CD4-positive, alpha-beta T cell treated with Interleukin-12 subunit alpha and Interleukin-12 subunit beta, for 1 hour (primary cell): ENCODE measurements at places on chromosomes 1 and 21.

DNA sequence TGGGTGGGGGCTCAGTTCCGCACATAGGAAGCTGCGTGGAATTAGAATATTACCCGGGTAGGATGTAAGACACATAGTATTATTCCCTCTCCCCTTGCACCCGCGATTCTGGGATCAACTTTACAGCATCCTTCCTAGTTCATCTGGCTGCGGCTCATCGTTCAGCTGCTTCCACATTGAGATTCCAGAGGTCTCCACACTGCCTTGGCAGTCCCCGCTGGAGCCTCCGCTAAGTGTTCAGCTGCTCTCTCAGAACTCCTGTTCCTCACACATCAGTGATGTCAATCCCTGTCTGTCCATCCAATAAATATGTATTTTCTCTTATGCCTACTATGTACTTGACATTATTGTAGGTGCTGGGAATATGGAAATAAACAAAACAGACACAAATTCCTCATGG lies 135.6 kb upstream of the SYT6 start:
- no peak for DNase-seq

- DNase-seq, result peak; percentile 59
These were observed 10.5 kb upstream of the SPEN start for GRCh38 chr1:15836772-15837669.

DNA sequence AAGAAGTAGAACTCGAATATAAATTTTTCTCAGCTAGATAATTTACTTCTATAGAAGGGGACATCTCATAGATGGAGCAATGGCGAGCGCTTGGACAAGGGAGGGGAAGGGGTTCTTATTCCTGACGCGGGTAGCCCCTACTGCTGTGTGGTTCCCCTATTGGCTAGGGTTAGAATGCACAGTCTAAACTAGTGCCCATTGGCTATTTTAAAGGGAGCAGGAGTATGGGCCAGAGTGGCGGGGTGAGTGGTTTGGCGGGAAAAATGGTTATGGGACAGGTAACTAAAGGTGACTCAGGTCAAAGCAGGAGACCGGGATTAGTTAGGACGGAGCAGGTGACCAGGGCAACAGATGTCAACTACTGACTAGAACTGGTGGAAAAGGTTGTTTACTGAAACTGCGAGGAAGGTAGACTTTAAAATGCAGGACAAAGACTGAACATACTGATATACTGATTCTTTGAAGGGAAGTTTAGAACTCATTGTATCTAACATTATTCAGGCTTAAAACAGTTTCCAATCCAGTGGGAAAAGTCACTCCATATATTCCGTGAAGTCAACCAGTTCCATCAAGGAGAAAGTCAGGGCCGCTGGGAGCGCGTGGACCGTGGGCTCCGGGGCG lies 940 bp upstream of the ATAD3A start:
- DNase-seq, result no peak

DNA sequence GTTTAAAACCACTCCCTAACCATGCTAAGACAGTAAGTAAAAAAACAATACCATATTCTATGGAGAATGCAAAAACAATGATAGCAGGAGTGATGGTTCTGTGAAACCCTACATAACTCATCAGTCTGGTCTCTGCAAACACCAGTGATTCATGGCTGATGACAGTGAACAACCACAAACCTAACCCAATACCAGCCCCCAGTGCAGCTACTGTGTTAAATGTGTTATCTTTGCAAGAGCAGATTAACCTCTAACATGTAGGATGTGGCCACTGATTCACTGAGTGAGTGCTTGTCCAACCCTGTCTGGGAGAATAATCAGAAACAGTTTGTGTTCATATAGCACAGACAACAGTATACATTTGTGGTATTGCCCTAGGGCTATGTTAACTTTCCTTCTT lies 100.2 kb upstream of the COG2 start:
- DNase-seq, result no peak

GRCh38 chr1:30657131-30658013 lies 66.0 kb downstream of the MATN1 start:
- no peak for DNase-seq

GRCh38 chr1:147124266-147124665 lies 48.0 kb downstream of the PRKAB2 start:
- DNase-seq, result no peak

DNA sequence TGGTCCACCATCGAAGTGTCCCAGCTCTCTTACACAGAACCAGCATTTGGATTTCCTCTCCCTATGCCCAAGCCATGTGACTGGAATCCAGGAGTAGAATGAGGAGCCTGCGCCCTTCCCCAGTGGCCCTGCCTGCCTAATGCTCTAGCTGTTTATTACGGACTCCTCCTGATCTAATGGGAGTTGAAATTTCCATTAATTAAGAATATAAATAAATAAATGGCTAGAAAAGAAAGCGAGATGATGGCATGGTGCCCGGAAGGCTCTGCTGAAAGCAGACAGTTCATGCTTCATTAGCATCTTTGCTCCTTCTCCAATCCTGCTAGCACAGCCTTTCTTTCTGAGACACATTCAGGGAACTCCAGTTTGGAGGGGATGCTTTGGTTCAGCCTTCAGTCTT lies 216.2 kb downstream of the SEC16B start:
- DNase-seq, result no peak

GRCh38 chr1:7100479-7100878 lies 315.2 kb downstream of the CAMTA1 start:
- no peak for DNase-seq

GRCh38 chr1:39427374-39427773 lies 64.1 kb upstream of the BMP8A start:
- DNase-seq, result no peak

- no peak for DNase-seq
These were observed 4.8 kb downstream of the AIRE start for GRCh38 chr21:44290327-44291077.

GRCh38 chr1:72375226-72375625 lies 92.9 kb upstream of the NEGR1 start:
- DNase-seq, result no peak

- no peak for DNase-seq
These were observed 5.9 kb upstream of the TNFSF4 start for GRCh38 chr1:173212952-173213491.

- DNase-seq, result no peak
These were observed 680.5 kb upstream of the ADAMTS5 start for GRCh38 chr21:27647401-27647800.

GRCh38 chr21:38267136-38267755 lies 10.5 kb downstream of the KCNJ15 start:
- no peak for DNase-seq

DNA sequence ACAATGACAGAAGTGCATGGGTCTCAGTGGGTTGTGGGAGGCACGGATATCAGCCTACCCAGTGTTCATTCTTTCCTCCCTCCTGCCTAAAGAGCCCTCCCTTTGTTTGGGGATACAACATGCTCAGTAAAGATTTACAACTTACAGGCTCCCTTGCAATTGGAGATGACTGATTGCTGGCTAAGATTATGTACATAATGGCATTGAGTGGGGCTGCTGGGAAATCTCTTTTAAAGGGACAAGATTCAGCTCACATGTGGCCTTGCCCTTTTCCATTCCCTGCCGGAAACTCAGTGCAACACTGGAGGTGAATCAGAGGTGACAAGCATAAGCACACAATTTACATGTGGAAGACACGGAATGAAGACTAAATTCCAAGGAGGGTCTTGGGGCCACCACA lies 83.7 kb upstream of the CHRM3 start:
- DNase-seq, result no peak

- no peak for DNase-seq
These were observed 45.7 kb downstream of the DISP3 start for GRCh38 chr1:11524465-11525150.

- peak; percentile 38 for DNase-seq
These were observed 15.2 kb downstream of the HENMT1 start for GRCh38 chr1:108645564-108646184.

- peak; percentile 79 for DNase-seq
These were observed 18.1 kb downstream of the GPR157 start for GRCh38 chr1:9110669-9111356.

DNA sequence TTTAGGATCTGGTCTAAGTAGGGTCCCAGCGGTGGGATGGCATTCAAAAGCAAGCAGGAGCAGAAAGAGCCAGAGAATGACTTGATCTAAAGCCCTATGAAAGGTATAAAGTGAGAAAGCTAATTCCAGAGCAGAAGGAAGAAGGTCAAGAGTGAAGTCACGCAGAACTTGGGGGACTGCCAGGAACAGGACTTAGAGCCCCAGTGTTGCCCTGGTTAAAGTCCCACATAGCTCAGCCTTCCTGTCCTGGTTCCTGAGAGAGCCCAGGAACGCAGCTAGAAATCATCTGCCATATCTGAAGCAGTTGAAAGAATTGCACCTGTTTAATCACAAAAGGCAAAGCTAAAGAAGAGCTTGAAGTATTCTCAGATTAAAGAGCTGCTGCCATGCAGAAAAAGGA lies 160.6 kb upstream of the ATP1B1 start:
- DNase-seq, result no peak

DNA sequence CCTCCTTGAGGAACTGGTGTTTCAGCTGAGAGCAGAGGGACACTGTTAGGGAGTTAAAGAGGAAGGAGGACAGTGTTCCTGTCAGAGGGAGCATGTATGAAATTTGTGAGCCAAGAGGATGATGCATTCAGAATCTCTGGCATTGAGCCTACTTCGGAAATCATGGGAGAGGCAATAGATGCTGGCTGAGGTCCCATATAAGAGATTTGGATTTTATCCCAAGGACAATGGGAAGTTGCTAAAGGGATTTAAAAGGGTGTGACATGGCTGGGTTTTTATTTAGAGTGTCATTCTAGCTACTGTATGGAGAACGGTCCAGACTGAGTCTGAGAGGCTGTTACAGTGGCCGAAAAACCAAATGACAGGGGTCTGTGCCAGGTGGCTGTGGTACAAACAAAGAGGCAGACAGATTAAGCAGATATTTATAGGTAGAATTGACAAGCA lies 403.2 kb upstream of the B3GALT2 start:
- DNase-seq, result no peak

GRCh38 chr21:24200052-24200451 lies 1407.2 kb downstream of the MRPL39 start:
- DNase-seq, result no peak

- no peak for DNase-seq
These were observed 64.0 kb downstream of the PLPPR5 start for GRCh38 chr1:98940722-98941079.

DNA sequence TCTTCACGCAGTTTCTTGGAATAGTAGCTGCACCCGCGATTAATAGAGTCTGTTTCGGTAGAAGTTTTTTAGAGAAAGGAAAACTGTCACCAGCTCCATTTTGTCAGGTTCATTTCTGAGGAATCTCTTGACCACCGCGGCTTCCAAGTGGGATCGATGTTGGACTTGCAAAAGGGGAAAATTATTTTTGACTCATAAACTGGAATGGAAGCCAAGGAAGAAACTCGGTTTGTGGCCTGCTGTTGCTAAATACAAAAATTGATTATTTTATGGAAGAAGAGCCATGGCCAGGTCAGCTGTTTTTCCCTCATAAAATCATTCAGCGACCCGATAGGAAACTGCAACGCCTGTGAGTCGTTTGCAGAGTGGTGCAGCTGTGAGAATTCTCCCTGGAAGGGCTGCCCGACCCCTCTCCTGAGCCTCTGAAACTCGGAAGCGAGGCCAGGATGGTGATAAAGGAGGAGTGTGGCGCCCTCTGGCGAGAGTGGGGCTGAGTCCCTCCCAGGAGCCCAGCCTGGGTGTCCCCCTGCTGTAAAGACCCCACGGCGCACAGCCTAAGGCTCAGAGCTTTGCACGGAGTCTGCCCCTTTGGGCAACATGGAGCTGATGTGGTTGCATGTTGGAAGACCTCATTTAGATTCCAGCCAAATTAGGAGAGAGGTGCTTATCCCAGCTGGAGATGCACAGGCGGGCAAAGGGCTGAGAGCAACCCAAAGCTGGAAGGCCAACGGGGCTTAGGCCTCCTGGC lies 83.6 kb upstream of the SLC25A33 start:
- peak; percentile 66 for DNase-seq

GRCh38 chr21:44890338-44890931 lies 16.9 kb upstream of the PTTG1IP start:
- no peak for DNase-seq
